ENCODE measurements at places on chromosomes 4 and X.

DNA sequence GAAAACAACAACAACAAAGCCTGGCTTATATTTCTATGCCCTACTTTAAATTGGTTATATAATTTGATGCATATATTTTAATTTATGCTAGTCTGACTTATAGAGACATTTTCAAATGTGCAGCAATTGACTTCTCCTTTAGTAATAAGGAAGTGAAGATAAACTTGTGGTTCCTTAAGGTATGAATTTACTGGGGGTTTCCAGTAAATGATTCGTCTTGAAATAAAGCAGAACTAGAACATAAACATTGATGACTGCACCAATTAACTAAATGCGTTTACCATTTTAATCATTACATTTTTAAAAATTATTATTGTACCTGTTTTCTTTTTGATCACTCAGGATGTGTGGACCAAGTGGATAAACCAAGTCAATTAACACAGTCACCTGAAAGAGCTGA lies 99.6 kb upstream of the CCSER1 start:
- no peak for DNase-seq

- no peak for DNase-seq
Measured at GRCh38 chr4:34512616-34513015, 1731.7 kb downstream of the ARAP2 start.

DNA sequence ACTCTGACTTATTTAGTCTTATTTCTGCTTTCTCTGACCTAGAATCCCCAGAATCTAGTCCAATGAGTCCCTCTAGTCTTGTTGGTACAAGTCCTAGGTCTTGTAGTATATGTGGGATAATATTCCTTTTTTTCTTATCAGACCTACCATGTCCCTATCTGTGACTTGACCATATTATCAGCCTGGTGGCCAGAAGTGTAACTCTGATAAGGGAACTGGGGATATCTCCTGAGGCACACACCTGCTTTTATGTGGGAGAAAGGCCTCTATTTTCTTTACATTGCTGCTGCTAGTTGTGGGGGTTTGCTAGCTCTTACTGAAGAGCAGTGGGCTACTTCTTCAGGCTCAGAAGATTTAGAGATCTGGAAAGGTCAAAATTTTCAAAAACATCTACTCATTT lies 38.6 kb downstream of the CFAP299 start:
- no peak for DNase-seq

- DNase-seq: no peak
Measured at GRCh38 chr4:110793381-110793801, 170.5 kb upstream of the PITX2 start.

GRCh38 chr4:13312264-13312663 lies 171.9 kb downstream of the RAB28 start:
- no peak for DNase-seq

DNA sequence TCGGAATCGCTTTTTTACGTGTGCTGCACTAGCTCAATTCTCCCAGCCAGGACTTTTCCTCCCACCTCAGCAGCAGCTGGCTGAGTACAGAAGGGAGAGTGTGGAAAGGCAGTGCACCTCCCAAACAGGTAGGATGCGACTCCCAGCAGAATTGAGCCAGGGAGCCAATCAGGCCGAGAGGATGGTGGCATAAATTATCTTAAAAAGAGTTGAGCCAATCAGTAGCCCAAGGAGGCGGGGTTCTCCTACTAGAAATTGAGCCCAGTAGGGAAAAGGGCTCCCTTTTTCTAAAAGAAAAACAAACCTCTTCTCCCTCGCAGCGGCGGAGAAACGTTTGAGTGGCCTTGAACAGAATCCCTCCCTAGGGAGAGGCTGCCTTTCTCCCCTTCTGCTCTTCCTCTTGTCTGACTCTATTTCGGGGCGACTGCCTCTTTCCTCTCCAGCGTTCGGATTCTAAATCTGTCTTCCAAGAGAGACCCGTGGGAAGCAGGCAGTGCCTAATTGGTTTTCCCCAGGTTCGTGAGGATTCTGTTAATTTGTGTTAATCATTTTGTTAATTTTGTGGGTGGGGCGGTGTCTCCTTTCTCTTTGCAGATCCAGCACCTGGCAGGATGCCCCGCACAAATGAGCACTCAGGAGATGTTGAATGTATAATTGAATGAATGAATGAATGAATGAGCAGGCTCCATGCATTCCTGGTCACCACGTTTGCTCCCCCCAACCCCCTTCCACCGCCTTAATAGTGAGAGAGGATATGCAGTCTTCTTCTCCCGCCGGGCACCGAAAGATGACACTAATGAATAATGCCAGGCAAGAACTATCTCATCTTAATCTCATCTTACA lies at the start of gene GABRG1:
GABRG1 (minus strand) TSS at position 142 of the 843 bp plus-strand sequence; CDS start at position 1, 141 bp downstream.
- peak; percentile 86 for DNase-seq

- no peak for DNase-seq
Measured at GRCh38 chr4:23720556-23720955, 169.3 kb downstream of the PPARGC1A start.

DNA sequence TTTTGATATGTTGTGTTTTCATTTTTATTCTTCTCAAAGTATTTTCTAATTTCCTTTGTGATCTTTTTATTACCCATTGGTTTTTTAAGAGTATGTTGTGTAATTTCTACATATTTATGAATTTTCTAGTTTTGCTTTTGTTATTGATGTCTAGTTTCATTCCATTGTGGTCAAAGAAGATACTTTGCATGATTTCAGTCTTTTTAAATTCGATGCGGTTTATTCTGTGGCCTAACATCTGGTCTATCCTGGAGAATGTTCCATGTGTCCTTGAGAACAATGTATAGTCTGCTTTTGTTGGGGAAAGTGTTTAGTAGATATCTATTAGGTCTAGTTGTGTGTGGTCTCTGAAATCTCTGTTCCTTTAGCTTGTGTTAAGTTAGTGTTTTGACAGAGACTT lies 46.2 kb downstream of the PPEF1 start:
- DNase-seq: no peak

DNA sequence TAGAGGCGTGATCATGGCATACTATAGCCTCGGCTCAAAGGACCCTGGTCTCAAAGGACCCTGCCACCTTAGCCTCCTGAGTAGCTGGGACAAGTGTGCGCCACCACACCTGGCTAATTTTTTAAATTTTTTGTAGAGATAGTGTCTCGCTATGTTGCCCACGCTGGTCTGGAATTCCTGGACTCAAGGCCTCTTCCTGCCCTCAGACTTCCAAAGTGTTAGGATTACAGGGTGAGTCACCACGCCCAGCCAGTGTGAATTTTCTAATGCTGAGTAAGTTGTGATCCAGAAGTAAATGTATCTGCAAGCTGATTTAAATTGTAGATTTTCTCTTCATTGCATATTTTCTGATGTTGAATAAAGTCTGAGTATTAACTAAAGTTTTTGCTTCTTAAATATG lies 2.6 kb upstream of the ZNF674 start:
- no peak for DNase-seq

GRCh38 chr4:60648774-60649173 lies 551.4 kb upstream of the ADGRL3 start:
- no peak for DNase-seq

- no peak for DNase-seq
Measured at GRCh38 chr4:153010146-153010545, 74.0 kb downstream of the FHDC1 start.

- no peak for DNase-seq
Measured at GRCh38 chr4:115355329-115355728, 241.9 kb upstream of the NDST4 start.

GRCh38 chrX:53438174-53438831 lies 4.1 kb upstream of the HSD17B10 start:
- no peak for DNase-seq

DNA sequence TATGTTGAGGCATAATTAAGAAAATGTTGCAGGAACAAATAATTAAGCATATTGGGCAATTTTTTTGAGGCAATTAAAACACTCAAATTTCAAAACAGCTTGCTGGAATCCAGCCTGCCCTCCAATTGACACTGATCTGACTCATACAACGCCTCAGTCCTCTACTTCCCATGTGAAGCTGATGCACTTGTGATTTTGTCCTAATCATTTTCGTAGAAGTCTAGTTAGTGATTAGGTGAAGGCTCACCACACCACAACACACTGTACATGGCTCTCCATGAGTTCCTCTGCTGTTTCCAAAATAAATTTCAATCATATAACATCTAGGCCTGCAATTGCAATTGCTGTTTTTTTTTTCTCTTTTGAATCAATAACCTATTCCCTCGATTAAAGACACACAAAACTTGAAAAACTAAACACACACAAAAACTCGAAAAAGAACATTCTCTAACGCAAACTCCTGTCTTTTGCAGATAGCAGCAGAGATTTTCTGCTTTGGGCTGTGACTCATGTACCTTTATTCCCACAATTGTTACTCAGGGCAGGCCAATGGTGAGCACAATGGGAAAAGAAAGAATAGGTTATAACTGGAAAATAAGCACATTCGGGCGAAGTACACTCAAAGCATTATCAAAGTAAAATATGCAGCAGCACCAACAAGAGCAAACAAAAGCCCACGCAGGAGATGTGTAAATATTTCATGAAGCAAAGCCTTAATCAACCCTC lies 1.7 kb downstream of the GPRIN3 start:
- no peak for DNase-seq

DNA sequence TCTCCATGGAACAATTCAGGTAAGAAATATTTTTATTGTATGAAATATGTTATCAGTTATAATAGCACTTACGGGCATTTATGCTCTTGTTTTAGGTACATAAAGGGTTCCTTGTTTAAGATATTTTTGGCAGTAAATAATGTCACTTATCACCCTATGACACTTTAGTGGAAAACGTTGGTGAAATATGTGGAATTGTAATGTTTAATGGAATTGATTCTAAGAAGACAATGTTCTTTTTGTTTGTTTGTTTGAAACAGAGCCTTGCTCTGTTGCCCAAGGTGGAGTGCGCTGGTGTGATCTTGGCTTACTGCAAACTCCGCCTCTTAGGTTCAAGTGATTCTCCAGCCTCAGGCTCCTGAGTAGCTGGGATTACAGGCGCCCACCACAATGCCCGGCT lies 17.4 kb downstream of the NPNT start:
- no peak for DNase-seq

GRCh38 chr4:24330172-24330571 lies 254.2 kb downstream of the DHX15 start:
- no peak for DNase-seq

GRCh38 chr4:119038116-119038841 lies 97.4 kb upstream of the MYOZ2 start:
- DNase-seq: no peak

GRCh38 chrX:2398064-2398656 lies 102.6 kb downstream of the DHRSX start:
- no peak for DNase-seq

GRCh38 chr4:85127653-85128052 lies 161.2 kb upstream of the WDFY3 start:
- DNase-seq: no peak

GRCh38 chr4:45741897-45742296 lies 382.0 kb downstream of the GABRG1 start:
- DNase-seq: no peak

GRCh38 chr4:188971125-188971524 lies 831.9 kb downstream of the TRIML1 start:
- DNase-seq: no peak

- DNase-seq: no peak
Measured at GRCh38 chr4:153433754-153434105, 32.4 kb upstream of the TMEM131L start.

DNA sequence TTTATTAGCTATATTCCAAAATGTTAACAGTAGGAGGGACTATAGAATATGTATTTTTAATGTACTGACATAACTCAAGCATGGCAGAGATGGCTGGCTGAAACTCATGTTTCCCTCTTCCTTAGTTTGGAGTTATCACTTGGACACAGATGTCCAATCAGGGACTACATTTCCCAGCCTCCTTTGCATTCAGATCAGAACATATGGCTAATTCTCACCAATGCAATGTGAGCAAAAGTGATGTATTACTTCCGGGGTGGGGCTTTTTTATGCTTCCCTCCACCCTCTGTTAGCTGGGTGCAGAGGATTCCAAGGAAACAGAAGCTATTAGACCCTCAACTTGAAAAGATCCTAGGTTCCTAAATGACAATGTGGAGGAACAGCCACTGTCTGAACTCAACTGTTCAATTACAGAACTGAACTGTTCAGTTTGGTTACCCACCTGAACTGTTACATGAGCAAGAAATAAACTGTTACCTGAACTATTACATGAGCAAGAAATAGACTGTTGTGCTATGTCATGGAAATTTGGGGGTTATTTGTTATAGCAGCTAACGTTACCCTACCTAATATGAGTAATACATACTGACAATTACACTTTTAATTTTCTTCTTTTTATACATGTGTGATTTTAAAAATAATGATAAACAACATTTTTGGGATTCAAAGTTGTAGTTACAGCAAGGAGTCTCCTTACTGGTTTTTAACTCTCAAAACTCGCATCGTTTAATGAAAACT lies 29.6 kb upstream of the ERVMER34-1 start:
- no peak for DNase-seq

- DNase-seq: no peak
Measured at GRCh38 chr4:107751670-107752069, 31.6 kb upstream of the PAPSS1 start.

- DNase-seq: no peak
Measured at GRCh38 chr4:7185487-7186030, 6.8 kb upstream of the SORCS2 start.

GRCh38 chr4:125187226-125188176 lies 127.3 kb upstream of the FAT4 start:
- DNase-seq: no peak

GRCh38 chr4:60847614-60848013 lies 352.5 kb upstream of the ADGRL3 start:
- DNase-seq: no peak

- DNase-seq: peak; percentile 27
Measured at GRCh38 chrX:105975382-105975781, 63.1 kb downstream of the SERPINA7 start.

DNA sequence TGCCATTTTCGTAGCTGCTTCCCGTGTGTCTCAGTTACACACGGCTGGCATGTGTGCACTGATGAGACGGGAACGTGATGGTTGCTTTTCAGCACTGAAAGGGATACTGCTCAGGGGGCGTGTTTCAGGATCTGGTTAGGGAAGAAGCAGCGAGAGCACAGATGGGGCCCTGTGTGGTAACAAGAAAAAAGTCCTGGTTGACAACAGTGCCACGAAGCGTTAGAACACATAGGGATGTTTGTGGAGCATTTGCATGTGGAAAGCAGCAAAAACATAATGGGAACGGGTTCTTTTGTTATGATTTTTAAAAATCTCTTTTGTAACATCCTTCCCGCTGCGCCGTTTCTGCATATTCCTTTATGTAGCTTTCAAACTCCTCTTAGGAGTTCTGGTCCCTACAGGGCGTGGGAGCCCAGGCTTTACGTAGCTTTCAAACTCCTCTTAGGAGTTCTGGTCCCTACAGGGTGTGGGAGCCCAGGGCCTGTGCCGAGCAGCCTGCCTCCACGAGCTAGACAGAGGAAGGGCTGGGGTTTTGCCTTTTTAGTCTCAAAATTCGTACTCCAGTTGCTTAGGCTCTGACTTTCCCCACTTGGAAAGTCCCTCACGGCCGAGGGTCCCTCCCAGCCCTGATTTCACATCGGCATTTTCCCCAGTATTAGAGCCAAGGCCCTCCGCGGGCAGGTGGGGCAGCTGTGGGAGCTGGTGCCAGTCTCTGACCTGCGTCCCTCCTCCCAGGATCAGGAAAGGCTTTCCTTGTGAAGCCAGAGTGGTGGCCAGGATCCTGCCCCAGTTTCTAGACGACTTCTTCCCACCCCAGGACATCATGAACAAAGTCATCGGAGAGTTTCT lies 11.0 kb upstream of the MSANTD1 start:
- no peak for DNase-seq

GRCh38 chr4:6023731-6024130 lies 5.5 kb upstream of the C4orf50 start:
- DNase-seq: no peak

- no peak for DNase-seq
Measured at GRCh38 chrX:56785442-56785841, 56.4 kb downstream of the NBDY start.

Measured in NCI-H1105 treated with DMSO at 0.1 percent for 48 hours (cell line).